ENCODE measurements at places on chromosomes 13 and 19.
A peak's percentile ranks its signal among the peaks of the same experiment; 100 is the strongest.

DNA sequence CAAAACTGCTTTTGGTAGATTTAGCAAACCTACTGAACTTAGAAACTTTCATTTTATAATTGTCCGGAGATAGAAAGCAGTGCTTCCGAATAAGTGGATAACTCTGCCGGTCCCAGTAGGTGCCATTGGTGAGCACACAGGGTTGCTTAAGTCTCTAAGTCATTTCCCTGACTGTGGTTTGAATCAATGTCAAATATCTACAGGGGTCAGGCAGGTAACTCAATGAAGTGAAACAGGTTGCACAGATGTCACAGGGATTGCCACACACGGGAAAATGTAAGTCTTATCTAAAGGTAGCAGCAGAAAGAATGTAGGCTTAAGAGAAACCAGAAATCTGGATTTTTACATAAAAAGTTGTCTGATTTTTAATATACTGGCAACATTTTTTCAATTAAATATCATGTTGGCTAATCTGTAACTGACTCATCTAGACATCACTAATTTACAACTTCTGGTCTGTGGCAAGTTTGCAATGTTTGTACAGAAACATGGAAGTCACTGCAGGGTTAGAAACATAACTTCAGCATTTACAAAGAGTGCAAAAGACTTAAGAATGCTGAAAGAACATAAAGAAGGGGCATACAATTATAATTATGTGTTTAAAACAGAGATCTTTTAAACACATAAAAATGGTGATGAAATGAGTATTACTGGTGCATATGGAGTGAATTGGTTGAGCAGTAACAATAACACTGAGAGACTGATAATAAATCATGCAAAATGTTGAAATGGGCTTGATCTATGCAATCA, 14.3 kb upstream of the LRRC63 start:
- no peak for DNase-seq

DNA sequence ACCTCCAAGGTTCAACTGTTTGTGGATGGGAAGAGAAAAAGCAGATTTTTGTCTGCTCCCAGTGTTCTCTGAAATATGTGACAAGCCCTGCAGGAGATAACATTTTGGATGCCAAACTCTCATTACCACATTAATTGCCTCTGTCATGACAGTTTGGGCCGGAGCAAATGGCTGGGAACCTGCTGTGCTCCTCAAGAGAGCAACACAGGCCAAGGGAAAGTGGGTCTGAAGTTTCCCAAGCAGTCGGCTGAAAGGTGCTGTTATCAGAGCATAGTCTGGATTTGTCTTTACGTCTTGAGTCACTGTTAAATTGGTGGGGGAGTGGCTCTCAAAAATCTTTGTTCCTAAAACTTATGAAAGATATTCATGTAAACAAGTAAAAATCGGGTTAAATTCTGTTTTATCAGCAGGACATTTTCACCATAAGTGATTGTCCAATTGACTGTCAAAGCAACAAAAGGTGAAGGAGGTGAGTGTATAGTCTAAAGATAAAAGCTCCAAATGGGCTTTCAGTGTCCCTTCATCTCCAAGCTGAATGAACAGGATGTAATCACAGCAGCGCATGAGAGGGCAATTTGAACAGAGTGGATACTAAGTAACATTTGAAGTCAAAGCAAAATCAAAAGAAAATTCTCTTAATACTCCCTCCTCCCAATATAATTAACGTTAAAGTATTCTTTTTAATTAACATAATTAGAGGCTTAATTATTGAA, 844.8 kb downstream of the PCDH17 start:
- no peak for DNase-seq

- no peak for DNase-seq
Observed at GRCh38 chr13:96792736-96793403, 201.4 kb downstream of the OXGR1 start.

GRCh38 chr13:103134271-103134670, 68.1 kb upstream of the SLC10A2 start:
- DNase-seq, result no peak

DNA sequence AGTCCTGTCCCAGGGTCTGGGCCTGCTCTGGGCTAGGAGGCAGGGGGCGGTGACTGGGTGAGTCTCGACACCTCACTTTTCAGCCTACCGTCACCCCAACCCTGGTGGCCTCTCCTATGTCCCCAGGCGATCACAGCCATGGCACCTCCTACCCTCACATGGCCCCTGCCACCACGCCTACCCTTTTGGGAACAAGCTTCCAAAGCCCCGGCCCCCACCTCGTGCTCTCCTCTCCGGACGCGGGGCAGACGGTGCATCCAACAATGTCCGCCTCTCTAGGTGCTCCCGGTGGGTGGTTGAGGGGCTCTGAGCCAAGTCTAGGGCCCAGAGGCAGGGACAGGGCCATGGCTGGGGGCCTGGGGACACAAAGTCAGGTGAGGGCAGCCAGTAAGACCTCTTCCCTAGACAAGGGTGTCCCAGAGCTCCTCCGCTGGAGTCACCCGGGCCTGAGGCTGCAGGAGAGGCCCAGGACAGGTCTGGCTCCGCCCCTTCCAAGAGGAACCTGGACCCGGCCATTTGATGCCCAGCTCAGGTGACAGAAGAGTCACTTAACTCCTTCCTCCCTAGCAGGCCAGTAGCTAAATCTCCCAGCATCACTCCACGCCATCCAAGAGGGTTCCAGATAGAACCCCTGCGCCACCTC, at the start of gene SYNE4:
SYNE4 (minus strand) TSS at position 478 of the 643 bp plus-strand sequence; CDS start at position 346, 132 bp downstream.
- no peak for DNase-seq

- DNase-seq, result no peak
Observed at GRCh38 chr13:60169239-60170031, 5.7 kb upstream of the DIAPH3 start.

- DNase-seq, result no peak
Observed at GRCh38 chr13:58165617-58166016, 534.1 kb downstream of the PCDH17 start.

GRCh38 chr13:105894697-105895096, 640.8 kb downstream of the EFNB2 start:
- no peak for DNase-seq

GRCh38 chr19:8311461-8312260, 3.5 kb upstream of the CD320 start:
- DNase-seq, result no peak

DNA sequence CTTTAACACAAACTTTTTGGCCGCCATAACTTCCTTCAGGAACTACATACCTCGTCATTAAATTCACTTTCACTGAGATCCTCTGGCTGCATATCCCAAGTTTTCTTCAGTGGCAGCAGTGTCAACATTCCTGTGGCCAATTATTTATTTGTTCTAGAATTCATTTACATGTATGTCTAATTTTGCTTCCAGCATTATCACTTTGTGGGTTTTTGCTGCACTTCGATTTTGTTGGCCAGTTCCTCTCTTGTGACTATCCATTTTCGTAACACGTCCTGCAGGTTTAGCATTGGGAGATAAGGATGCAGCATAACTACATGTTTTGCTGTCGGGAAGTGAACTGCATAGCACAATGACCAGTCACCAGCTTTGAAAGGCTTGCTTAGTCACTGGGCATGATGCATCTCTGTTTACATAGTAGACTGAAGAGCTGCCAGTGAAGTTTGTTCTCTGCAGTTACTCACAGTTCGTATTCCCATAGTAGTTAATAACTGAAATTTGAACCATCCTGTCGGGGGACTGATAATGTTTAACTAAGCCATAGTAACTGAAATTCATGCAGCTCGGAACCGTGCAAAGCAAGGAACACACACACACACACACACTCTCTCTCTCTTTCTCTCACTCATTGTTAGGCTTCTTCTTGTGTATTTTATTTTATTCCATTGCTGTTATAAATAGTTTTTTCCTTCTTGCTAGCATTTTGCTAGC, 28.3 kb downstream of the ZNF507 start:
- DNase-seq, result no peak

DNA sequence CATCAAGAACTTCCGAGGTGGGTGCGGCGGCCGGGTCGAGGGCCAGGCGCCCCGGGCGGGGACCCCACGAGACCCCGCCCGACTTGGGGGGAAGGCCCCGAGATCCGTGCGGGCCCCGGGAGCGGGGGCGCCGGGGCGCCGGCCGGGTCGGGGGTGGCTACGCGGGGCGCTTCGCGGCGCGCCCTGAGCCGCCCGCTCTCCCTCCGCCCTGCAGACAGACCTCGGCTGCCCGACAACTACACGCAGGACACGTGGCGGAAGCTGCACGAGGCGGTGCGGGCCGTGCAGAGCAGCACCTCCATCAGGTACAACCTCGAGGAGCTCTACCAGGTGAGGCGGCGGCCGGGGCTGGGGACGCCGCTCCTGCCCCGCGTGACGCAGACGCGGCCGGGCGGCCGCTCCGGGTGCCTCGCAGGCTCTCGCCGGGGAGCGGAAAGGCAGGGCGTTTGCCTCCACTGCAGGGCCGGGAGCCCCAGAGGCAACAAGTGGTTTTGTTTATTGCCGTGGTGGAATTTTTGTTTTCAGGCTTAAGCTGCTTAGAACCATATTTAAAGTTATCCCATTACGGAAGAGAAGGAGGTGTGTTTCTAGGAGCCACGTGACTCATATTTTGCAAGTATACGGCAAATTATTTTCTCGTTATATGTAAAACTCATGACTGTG, 477 bp downstream of the CUL4A start:
- DNase-seq, result peak; percentile 22

DNA sequence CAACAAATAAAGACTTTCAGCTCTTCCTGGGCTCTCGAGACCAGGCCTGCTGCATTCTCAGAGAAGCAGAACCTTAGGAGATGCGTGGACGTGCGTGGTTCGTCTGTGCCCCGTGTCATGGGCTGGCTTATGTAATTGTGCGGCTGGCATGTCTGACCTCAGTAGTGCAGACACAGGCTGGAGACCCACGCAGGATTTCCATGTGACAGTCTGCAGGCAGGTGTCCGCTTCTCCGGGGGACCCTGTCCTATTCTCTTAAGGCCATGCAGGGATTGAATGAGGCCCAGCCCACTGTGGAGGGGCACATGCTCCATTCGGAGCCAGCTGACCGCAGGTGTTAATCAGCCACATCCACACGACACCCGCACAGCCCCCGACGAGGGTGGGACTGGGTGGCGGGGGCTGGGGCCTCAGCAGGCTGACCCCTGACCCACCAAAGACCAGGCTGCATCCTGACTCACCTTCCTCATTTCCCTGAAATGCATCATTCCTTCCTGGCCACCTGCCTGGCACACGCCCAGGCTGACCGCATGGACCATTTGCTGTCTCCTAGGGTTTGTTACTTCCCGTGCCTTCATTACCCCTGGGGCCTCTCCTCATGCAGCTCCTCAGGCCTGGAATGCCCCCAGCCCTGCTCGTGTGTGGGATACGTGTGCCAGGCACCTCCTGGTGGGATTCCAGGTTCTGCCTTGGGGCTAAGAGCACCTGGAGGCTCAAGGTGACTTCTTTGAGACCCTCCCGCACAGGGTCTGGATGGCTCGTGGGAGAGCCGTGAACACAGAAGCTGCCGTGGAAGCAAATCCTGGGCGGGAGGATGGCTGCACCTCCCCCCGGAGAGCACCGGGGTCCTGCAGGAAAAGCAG, 10.7 kb upstream of the MCF2L start:
- DNase-seq, result no peak

- DNase-seq, result no peak
Observed at GRCh38 chr19:19106056-19106551, 32.2 kb downstream of the TMEM161A start.

DNA sequence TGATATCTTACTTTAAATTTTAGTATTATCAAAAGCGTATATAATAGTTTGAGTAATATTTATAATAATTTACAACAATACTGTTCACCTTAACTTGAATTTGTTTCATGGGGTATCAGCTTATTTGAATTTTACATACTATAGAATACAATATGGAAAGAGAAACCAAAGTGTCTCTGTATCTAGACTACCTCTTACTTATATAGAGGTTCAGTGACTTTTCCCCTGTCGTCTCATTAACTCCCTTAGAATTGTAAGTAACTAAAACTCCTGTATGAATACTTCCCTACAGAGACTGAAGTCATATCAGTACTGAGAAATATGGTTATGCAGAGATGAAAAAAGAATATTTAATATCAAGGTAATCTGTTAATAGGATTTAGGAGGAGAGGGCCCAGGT, 26.8 kb downstream of the COG6 start:
- no peak for DNase-seq

DNA sequence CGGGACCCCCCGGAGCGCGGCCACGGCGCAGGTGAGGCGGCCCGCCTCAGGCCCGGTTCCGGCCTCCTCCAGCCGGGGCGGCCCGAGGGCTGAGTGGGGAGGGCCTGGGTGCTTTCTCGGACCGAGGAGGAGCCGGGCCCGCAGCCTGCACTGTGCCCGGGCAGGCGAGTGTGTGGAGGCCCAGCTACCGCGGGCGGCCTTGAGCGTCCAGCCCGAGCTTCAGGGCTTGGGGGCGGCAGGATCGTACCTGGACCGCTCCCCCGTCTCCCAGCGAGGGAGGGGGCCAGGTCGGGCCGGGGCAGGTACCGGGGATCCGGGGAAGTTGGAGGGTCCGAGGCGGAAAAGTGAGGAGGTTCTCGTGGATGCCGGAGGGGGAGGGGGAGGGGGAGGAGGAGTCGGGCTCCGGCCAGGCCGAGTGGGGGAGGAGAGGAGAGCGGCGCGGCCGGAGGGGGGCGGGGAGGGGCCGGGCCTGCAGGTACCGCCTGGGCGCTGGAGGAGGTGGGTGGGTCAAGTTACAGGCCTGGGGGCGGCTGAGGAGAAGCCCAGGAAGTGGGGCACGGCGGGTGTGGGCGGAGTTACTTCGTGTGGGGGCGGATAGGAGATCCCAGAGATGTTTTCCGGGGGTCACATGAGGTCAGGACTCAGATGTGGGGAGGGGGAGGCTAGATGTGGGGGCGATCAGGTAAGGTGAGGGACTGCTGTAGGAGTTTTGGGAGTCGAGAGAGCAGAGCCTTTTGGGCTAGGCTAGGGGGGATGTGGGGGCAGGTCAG, 545 bp downstream of the NACC1 start:
- no peak for DNase-seq

DNA sequence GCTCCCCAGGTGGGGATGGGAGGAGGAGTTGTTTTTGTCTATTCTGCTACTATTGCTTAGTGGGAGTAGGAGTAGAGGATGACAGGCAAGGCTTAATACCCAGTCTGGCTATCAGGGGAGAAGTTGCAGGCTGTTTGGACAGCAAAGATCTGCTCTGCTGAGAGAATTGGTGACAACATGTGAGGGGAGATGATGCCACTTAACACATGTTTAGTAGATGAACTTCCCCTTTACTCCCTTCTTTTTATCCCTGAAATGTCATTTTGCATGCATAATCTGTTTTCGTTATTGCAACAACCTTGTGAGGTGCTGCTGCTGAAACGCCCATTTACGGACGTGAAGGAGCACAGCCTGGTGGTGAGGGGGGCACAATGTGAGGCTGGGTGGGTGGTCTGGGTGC, 3.0 kb upstream of the CYP4F12 start:
- no peak for DNase-seq

GRCh38 chr13:21826214-21827015, 155.5 kb downstream of the FGF9 start:
- DNase-seq, result no peak

DNA sequence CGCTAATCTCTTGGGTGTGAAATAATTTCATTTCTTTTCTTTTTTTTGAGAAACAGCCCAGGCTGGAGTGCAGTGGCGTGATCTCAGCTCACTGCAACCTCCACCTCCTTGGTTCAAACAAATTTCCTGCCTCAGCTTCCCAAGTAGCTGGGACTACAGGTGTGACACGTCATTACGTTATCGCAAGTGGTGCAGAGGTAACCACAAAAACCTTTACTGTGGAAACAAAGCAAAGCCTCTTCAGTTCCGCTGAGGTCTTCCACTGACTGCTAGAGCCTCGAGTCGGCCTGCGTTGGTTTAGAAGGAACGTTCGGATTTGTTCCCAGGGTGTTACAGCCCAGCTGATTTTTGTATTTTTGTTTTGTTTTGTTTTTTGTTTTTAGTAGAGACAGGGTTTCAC, 2.0 kb upstream of the ZNF784 start:
- no peak for DNase-seq

- DNase-seq, result no peak
Observed at GRCh38 chr13:107216046-107216755, 648.3 kb upstream of the ARGLU1 start.
